Tibial nerve (tissue), 4 donors: ENCODE measurements at places on chromosomes 2 and 18.

DNA sequence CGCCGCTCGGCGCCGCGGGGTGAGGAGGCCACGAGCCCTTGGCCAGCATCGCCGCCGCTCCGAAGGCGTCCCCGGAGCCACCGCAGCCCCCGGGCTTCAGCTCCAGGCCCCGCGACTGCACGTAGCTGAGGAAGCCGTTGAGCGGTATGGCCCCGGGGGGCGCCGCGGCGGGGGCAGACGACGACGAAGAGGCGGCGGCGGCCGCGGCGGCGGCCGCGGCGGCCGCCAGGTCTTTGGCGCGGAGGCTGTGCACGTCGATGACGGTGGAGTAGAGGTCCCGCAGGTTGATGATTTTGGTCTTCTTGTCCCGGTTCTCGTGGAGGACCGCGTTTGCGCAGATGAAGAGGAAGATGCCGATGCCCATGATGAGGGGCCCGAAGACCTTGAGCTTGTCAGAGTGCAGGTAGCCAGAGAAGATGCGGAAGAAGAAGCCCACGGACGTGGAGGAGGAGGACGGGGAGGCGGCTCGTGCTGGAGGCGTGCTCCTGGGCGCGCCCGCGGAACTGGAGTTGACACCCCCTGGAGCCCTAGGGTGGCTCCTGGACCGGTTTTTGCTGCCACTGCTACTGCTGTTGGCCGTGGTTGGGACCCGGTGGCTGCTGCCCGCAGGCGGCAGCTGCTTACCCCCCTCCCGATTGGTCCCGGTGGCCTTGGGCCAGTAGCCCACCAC is 4.0 kb downstream of the TMEM200C start:
- H3K4me1 ChIP-seq: peaks cover 33% of the 10 kb centered on the region
- H3K27me3 ChIP-seq: peaks cover 66% of the 10 kb centered on the region
- peak overlapping the region; percentile 55 for H3K4me3 ChIP-seq
- no peaks in the 10 kb centered on the region for H3K36me3 ChIP-seq

GRCh38 chr2:88831792-88832248 is 140.3 kb downstream of the RPIA start:
- no peaks in the 10 kb centered on the region for H3K36me3 ChIP-seq
- H3K27me3 ChIP-seq: no peaks in the 10 kb centered on the region
- H3K4me1 ChIP-seq: no peaks in the 10 kb centered on the region
- H3K27ac ChIP-seq: no peak overlapping the region
- no peak overlapping the region for H3K4me3 ChIP-seq

- H3K27ac ChIP-seq: no peak overlapping the region
- H3K36me3 ChIP-seq: no peaks in the 10 kb centered on the region
- no peak for DNase-seq
- no peaks in the 10 kb centered on the region for H3K4me1 ChIP-seq
Observed at GRCh38 chr18:34957119-34957863, 83.9 kb upstream of the MAPRE2 start.

DNA sequence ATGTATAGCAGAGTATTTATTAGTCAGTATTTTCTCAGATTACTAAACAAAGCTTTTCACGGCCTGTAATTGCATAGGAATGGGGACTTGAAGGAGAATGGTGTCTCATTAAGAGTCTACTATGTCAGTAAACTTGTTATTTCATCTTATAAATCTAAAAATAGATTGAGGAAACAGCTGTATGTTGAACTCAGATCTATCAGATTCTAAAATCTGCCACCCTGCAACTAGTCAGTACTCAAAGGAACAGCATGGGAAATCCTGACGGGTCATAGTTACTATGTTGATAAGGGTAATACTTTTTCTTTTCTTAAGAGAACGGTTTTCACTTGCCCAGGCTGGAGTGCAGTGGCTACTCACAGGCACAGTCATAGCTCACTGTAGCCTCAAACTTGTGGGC is 70.2 kb upstream of the EMILIN2 start:
- no peaks in the 10 kb centered on the region for H3K27me3 ChIP-seq
- peaks cover 7% of the 10 kb centered on the region for H3K36me3 ChIP-seq
- no peak overlapping the region for H3K4me3 ChIP-seq
